ENCODE measurements at places on chromosomes 1 and 21. TPM values are rescaled to one million over a fixed set of nuclear protein-coding genes. Genes with fewer than 3 reads are reported as not detected.

EFNA3 gene
- 4.0 TPM for total RNA-seq

DNA sequence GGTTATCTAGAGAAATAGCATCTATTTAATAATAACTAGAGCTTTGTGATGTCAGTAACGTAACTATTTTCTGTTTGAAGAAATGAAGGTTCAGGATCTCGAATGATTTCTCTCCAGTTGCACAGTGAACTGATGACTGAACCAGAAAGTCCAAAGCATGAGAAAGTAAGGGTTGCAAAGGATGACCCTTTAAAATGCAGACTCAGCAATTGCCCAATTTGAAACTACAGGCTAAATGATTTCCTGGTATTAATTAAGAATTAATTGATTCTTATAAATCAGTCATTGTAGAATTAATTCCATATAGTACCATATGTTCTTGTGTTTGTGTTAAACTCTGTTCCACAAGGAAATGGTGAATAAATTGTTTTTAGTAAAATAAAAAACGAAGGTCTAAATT is 318.6 kb downstream of the NFIA start:
- H3K27me3 ChIP-seq = peaks cover 3% of the 10 kb centered on the region
- no peaks in the 10 kb centered on the region for H3K36me3 ChIP-seq
- H3K27ac ChIP-seq = no peak overlapping the region
- no peaks in the 10 kb centered on the region for H3K4me1 ChIP-seq
- DNase-seq = no peak

METTL18 gene
- total RNA-seq = 13.3 TPM

DNA sequence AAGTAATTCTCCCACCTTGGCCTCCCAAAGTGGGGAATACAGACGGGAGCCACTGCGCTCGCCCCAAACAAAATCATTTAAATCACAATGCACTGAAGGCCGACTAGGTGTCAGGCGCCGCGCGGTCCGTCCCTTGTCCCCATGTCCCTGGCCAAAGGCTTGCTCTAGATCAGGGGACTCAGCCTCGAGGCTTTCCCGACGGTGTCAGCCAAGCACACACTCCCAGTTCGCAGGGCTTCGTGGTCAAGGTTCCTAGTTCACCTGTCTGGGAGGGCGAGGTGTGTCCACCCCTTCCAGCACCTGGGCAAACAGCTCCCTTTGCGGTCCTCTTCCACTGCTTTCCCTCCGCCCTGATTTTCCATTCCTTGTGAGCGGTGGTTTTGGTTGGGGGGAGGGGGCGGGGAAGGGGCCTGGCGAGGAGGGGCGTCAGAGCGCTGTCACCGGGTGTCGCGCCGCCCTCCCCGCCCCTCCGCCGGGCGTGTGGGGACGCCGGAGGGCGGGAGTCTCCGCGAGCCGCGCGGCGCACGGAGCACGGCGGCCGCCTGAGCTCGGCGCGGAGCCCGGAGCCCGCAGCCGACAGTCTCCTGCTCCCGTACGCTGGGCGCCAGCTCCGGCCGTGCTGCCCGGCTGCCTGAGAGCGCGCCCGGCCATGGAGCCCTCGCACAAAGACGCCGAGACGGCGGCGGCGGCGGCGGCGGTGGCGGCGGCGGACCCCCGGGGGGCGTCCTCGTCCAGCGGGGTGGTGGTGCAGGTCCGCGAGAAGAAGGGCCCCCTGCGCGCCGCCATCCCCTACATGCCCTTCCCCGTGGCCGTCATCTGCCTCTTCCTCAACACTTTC is at the start of gene STUM:
TSS of gene STUM (plus strand) at position 509 of the 838 bp plus-strand sequence. CDS start at position 650, 141 bp downstream.
- DNase-seq = peak; percentile 81
- no peaks in the 10 kb centered on the region for H3K36me3 ChIP-seq
- peak within 1 kb of the TSS; percentile 58 for H3K4me3 ChIP-seq
- peaks cover 20% of the 10 kb centered on the region for H3K4me1 ChIP-seq

DIRAS3 gene
- 1.3 TPM for total RNA-seq

- no peak overlapping the region for H3K4me3 ChIP-seq
- H3K27ac ChIP-seq = no peak overlapping the region
- no peaks in the 10 kb centered on the region for H3K4me1 ChIP-seq
- no peak for DNase-seq
- H3K36me3 ChIP-seq = no peaks in the 10 kb centered on the region
Measured at GRCh38 chr1:187041104-187041503, 212.4 kb downstream of the PLA2G4A start.

MIXL1 gene
- total RNA-seq = 0.31 TPM

TSPAN1 gene
- not detected for total RNA-seq

DNA sequence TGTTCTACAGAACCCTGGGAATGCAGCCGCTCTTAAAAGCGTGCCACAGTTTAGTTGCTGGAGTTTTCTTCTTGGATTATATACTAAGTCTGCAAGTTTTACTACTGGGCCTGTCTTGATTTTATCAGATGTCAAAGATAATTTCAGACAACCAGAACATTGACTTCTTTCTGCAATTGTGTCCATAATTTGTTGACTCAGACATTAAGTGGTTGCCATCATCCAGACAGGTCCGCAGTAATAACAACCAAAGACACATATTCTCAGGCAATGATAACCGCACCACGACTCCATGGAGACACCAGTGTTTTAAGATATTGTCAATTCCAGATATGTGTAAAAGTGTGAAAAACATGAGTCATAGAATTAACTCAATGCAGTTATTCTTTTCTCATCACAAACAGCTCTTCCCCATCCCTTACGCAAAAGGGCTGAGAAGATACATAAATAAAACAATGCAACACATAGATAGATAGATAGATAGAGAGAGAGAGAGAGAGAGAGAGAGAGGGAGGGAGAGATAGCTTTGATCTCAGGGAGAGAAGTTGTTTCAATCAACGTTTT is 90.4 kb upstream of the FMN2 start:
- no peak overlapping the region for H3K27ac ChIP-seq
- no peak for DNase-seq
- H3K4me3 ChIP-seq = no peak overlapping the region
- H3K36me3 ChIP-seq = no peaks in the 10 kb centered on the region
- H3K4me1 ChIP-seq = no peaks in the 10 kb centered on the region

CFAP74 gene
- total RNA-seq = not detected

- H3K4me1 ChIP-seq = peaks cover 17% of the 10 kb centered on the region
- H3K27ac ChIP-seq = no peak overlapping the region
- H3K4me3 ChIP-seq = no peak overlapping the region
- DNase-seq = no peak
Measured at GRCh38 chr1:21904454-21904703, 32.7 kb downstream of the HSPG2 start.

GRCh38 chr1:171985639-171986038 is 144.3 kb downstream of the DNM3 start:
- H3K27me3 ChIP-seq = no peaks in the 10 kb centered on the region
- H3K4me3 ChIP-seq = no peak overlapping the region
- DNase-seq = peak; percentile 24
- no peaks in the 10 kb centered on the region for H3K36me3 ChIP-seq

POU2F1 gene
- total RNA-seq = 68.0 TPM

DNA sequence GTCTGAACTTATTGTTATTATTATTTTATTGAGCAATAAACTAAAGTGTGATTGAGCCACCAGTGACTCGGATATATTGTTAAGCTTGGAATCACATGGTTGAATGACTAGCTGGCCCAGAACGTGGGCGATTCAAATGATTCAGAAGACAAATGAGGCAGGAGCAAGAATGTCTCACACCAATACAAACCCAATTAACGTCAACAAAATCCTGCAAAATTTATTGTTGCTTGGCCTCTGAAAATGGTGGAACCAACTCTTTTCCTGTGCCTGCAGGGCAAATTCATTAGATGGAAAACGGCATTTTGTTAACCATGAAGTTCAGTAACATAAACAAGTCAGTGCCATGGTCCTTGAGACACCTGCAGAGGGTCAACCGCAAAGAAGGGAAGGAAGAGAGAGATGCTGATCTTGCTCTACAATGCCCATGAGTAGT is 482.0 kb downstream of the SETD4 start:
- no peak for DNase-seq
- H3K4me3 ChIP-seq = no peak overlapping the region
- H3K4me1 ChIP-seq = no peaks in the 10 kb centered on the region

USP21 gene
- total RNA-seq = 19.0 TPM

DNA sequence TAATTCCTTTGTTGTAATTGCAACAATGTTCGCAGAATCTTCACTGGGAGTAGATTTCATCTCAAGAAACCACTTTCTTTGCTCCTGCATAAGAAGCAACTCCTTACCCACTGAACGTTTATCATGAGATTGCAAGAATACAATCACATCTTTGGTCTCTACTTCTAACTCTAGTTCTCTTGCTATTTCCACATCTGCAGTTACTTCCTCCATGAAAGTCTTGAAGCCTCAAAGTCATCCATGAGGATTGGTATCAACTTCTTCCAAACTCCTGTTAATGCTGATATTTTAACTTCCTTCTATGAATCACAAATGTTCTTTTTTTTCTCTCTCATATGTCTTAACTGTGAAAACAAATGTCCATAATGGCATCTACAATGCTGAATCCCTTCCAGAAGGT is 118.6 kb upstream of the RAB4A start:
- H3K27ac ChIP-seq = no peak overlapping the region
- no peak overlapping the region for H3K4me3 ChIP-seq
- H3K36me3 ChIP-seq = no peaks in the 10 kb centered on the region
- H3K27me3 ChIP-seq = no peaks in the 10 kb centered on the region
- peaks cover 17% of the 10 kb centered on the region for H3K4me1 ChIP-seq

DNA sequence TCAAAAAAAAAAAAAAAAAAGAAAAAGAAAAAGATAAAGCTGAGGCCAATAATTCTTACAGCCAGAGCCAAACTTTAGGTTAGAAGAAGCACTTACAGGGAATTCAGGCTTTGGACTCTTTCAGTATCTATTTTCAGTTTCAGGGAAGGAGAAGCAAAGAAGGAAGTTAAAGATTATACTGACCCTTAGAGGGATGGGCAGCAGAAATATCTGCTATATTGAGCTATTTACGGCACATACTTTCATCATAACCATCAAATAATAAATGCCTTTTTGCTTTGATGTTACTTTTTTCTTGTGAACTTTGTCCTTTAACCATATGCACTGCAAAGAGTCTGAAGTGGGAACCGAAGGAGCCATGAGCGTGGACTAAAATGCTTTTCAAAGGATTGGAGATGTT is 42.0 kb downstream of the TM2D1 start:
- H3K27me3 ChIP-seq = no peaks in the 10 kb centered on the region
- H3K36me3 ChIP-seq = no peaks in the 10 kb centered on the region
- no peaks in the 10 kb centered on the region for H3K4me1 ChIP-seq
- no peak overlapping the region for H3K27ac ChIP-seq
- H3K4me3 ChIP-seq = no peak overlapping the region

TDRD10 gene
- total RNA-seq = not detected

DNA sequence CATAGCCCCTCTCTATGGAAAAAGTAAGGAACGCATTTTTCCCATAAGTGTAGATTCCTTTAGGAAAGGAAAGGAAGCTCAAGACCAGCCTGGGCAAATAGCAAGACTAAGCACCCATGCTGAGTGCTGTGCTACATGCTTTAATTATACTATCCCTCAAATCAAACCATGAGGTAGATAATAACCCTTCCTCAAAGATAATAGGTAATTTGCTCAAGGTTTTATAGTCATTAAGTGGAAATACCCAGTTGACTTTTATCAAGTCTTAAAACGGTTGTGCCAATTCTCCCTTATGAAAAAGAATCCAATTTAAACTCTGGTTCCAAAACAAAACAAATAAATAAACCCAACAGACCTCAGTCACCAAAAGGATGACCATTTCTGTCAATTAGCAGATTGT is 3.4 kb downstream of the KIAA0319L start:
- no peak for DNase-seq
- H3K36me3 ChIP-seq = peaks cover 8% of the 10 kb centered on the region
- peaks cover 23% of the 10 kb centered on the region for H3K4me1 ChIP-seq
- H3K27ac ChIP-seq = no peak overlapping the region

DEPDC1 gene
- 144 TPM for total RNA-seq

DNA sequence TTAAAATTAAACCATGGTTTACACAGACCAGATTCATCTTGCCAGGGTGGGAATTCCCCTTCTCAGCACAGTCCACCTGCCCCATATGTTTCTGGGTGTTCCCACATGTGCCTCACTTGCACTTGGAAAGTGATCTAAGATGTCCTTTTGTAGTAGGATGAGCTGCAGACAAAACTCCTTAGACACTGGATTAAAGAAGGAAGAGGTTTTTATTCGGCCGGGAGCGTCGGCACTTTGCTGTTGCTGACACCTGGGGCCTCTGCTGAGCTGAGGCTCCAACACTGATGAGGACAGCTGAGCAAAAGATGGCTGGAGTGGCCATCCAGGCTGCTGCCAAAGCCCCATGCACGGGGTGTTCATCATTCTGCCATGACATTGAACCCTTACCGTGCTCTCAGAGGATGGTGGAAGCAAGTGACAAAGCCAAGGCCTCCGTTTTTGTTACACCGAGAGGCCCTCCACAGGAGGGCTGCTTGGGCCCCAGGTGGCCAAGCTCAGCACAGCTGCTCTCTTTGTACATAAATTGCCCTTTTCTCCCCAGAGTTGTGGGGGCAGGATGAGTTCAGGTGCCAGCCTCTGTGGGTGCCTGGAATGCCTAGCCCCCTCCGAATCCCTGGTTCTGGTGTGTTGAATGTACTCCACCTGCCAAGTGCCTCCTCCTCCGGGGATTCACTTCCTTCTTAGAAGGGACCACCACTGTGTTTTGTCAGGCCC is 7.3 kb upstream of the ACOT11 start:
- H3K4me1 ChIP-seq = peaks cover 7% of the 10 kb centered on the region
- DNase-seq = peak; percentile 24
- no peak overlapping the region for H3K27ac ChIP-seq
- H3K27me3 ChIP-seq = peaks cover 20% of the 10 kb centered on the region

XCL1 gene
- total RNA-seq = not detected

- H3K27me3 ChIP-seq = peaks cover 61% of the 10 kb centered on the region
- DNase-seq = no peak
- no peak overlapping the region for H3K27ac ChIP-seq
Measured at GRCh38 chr1:61395146-61395800, 312.9 kb downstream of the NFIA start.

PTAFR gene
- not detected for total RNA-seq

DNA sequence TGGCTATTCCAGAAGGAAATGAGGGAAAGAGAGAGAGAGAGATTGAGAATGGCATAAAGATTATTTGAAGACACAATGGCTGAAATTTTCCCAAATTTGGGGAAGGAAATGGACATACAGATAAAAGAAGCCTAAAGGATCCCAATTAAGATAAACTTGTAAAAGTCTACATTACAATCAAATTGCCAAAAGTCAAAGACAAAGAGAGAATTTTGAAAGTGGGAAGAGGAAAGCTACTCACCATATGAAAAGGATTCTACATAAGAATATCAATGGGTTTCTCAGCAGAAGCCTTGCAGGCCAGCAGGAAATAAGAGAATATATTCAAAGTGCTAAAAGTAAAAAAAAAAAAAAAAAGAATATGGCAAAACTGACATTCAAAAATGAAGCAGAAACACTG is 233.0 kb upstream of the NFIA start:
- H3K4me1 ChIP-seq = no peaks in the 10 kb centered on the region
- H3K27me3 ChIP-seq = no peaks in the 10 kb centered on the region
- no peak for DNase-seq
- H3K27ac ChIP-seq = no peak overlapping the region
- H3K4me3 ChIP-seq = no peak overlapping the region
